ENCODE measurements at places on chromosomes 5 and 9.

- no peak for DNase-seq
Observed at GRCh38 chr5:127343866-127344265, 53.3 kb downstream of the MEGF10 start.

GRCh38 chr9:131719262-131719908, 20.5 kb downstream of the RAPGEF1 start:
- DNase-seq: no peak

DNA sequence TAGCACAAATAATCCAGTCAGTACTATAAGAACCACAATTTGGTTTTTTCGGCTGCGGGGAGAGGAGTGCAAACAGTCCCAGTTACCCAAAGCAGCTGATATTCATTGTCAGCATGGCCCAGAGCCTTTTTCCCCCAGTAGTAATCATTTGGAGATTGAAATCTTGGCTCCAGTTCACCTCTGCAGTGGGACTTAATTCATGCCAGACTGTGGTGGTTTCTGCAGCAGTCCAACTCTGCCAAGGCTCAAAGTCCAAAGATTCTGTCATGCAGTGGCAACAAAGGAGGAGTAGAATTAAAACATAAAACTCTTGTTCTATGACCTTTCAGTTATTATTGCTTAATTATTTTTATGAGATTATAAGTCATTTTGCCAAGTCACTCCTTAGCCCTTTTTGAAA, 25.0 kb upstream of the TRIM36 start:
- no peak for DNase-seq

DNA sequence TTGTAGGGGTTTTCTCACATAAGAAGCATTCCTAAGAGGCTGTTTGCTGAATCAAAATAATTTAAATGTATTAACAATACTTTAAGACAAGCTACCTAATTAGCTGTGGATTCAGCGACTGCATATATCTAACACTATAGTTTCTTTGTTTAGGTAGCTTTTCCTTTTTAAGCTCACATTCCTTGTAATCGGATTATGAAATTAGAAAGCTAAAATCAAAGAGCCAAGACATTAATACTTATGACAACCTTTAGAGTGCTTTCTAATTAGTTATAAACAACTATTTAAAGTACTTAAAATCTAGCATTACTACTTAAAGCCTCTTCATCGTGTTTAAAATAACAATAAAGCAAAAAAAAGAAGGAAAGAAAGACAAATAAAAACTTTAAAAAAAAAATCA, 137.3 kb upstream of the RETREG1 start:
- DNase-seq: no peak

- no peak for DNase-seq
Observed at GRCh38 chr9:33794560-33794959, 801 bp upstream of the PRSS3 start.

Data from T1000 (cell line).